ENCODE measurements at places on chromosomes 11 and 22. TPM values are rescaled to one million over a fixed set of nuclear protein-coding genes. Genes with fewer than 3 reads are reported as not detected.

Gene PRRG4
- total RNA-seq, result 25.5 TPM

DNA sequence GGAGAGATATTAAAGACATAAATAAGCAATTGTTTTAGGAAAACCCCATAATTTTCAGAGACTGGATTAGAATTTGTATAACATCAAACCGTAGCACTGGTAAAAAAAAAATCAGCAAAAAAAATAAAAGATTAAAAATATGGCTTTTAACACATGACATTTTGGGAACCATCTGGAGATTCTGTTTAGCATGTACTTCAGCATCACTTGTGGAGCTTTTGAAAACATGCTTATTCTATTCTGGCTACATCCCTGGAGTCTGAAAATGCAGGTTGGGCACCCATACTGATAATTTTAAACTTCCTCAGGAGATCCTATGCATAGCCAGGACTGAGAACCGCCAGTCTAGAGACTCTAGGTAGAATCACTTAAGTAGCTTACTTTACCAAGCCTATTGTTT is 1190.9 kb downstream of the LRRC4C start:
- DNase-seq, result no peak
- no peak overlapping the region for H3K27ac ChIP-seq
- no peaks in the 10 kb centered on the region for H3K4me1 ChIP-seq
- H3K36me3 ChIP-seq, result no peaks in the 10 kb centered on the region

- H3K4me1 ChIP-seq, result no peaks in the 10 kb centered on the region
- DNase-seq, result no peak
- no peak overlapping the region for H3K4me3 ChIP-seq
- H3K27ac ChIP-seq, result no peak overlapping the region
- no peaks in the 10 kb centered on the region for H3K36me3 ChIP-seq
- H3K27me3 ChIP-seq, result no peaks in the 10 kb centered on the region
Observed at GRCh38 chr11:110088535-110089344, 4.5 kb upstream of the ZC3H12C start.

DNA sequence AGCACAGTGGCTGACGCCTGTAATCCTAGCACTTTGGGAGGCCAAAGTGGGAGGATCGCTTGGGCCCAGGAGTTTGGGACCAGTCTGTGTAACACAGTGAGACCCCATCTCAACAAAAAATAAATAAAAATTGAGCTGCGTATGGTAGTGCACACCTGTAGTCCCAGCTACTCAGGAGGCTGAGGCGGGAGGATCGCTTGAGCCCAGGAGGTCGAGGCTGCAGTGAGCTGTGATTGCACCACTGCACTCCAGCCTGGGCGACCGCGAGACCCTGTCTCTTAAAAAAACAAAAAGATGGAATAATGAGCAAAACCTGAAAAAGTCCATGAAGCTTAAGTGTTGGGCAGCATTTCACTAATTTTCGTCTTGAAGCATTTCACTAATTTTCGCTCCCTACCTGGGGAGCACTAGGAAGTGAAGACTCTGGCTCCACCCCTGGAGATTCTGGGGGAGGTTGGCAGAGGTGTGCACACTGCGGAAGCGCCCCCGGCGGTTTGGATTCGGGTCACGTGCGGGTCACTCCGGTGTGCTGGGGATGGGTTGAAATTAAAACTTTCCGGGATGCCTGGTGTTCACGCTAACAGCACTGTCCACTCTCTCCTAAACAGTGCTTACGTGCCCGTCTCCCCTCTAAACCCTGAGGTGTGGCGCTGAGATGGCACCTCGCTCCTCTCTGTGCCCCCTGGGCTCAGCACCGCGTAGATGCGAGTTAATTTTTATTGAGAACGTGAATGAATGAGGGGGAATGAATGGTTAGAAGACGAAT is 906 bp upstream of the NAA40 start:
- H3K27ac ChIP-seq, result peak overlapping the region; percentile 88
- peak overlapping the region; percentile 74 for H3K4me3 ChIP-seq
- no peak for DNase-seq
- no peaks in the 10 kb centered on the region for H3K4me1 ChIP-seq
- no peaks in the 10 kb centered on the region for H3K36me3 ChIP-seq
- no peaks in the 10 kb centered on the region for H3K27me3 ChIP-seq

Gene P2RY2
- total RNA-seq, result 5.2 TPM

Gene TBX10
- not detected for total RNA-seq

DNA sequence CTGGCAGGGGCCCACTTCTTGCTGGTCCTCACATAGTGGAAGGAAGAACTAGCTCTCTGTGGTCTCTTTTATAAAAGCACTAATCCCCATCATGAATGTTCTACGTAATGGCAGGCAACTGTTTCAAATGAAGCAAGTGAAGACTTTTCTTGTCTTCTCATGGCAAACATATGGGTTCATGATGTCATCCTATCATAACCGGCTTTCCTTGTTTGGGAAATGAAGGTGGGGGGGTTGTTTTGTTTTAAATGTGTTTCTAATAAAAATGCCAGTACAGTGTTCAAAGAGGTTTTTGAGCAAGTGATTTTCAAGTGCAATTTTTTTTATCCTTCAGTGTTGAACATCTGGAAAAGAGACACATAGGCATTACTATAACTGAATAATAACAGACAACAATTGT is 33.4 kb downstream of the REXO2 start:
- H3K36me3 ChIP-seq, result no peaks in the 10 kb centered on the region
- no peaks in the 10 kb centered on the region for H3K4me1 ChIP-seq
- no peak overlapping the region for H3K27ac ChIP-seq
- no peak overlapping the region for H3K4me3 ChIP-seq

DNA sequence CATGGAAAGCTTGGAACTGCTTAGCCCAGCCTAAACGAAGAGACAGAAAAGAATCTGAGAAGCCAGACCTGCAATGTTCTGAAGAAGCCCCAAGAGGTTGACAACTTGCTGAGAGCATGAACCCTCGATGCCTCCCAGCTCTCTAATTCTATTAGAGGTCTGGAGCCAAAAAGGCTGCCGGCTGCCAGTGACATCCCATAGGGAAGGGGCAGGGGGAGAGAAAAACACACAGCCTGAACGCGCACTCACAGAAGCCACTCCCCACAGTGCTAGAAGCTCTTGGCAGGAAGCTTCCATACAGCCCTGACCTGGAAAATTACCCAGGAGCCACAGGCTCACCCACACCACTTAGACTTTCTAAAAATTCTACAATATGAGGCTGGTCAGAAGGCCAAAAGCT is 18.3 kb downstream of the POLDIP3 start:
- no peak overlapping the region for H3K4me3 ChIP-seq
- H3K4me1 ChIP-seq, result no peaks in the 10 kb centered on the region
- no peak for DNase-seq
- peaks cover 6% of the 10 kb centered on the region for H3K36me3 ChIP-seq

GRCh38 chr22:35539910-35540594 is 579 bp upstream of the RASD2 start:
- peak overlapping the region; percentile 68 for H3K27ac ChIP-seq
- no peak for DNase-seq
- H3K27me3 ChIP-seq, result no peaks in the 10 kb centered on the region
- no peaks in the 10 kb centered on the region for H3K36me3 ChIP-seq
- H3K4me3 ChIP-seq, result peak overlapping the region; percentile 57
- peaks cover 4% of the 10 kb centered on the region for H3K4me1 ChIP-seq

Gene FXYD2
- total RNA-seq, result 0.66 TPM

DNA sequence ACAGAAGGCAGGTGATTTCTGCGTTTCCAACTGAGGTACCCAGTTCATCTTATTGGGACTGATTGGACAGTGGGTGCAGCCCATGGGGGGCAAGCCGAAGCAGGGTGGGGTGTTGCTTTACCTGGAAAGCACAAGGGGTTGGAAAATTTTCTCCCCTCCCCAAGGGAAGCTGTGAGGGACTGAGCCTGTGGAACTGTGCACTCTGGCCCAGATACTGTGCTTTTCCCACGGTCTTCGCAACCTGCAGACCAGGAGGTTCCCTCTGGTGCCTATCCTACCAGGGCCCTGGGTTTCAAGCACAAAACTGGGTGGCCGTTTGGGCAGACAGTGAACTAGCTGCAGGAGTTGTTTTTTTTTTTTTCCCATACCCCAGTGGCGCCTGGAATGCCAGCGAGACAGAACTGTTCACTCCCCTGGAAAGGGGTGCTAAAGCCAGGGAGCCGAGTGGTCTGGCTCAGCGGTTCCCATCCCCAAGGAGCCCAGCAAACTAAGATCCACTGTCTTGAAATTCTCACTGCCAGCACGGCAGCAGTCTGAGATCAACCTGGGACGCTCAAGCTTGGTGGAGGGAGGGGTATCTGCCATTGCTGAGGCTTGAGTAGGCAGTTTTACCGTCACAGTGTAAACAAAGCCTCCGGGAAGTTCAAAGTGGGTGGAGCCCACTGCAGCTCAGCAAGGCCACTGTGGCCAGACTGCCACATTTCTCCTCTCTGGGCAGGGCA is 97.2 kb downstream of the JRKL start:
- DNase-seq, result no peak
- H3K36me3 ChIP-seq, result no peaks in the 10 kb centered on the region
- peak overlapping the region; percentile 10 for H3K4me3 ChIP-seq
- H3K27ac ChIP-seq, result no peak overlapping the region
- H3K27me3 ChIP-seq, result no peaks in the 10 kb centered on the region

Gene GLYATL2
- 38.3 TPM for total RNA-seq

DNA sequence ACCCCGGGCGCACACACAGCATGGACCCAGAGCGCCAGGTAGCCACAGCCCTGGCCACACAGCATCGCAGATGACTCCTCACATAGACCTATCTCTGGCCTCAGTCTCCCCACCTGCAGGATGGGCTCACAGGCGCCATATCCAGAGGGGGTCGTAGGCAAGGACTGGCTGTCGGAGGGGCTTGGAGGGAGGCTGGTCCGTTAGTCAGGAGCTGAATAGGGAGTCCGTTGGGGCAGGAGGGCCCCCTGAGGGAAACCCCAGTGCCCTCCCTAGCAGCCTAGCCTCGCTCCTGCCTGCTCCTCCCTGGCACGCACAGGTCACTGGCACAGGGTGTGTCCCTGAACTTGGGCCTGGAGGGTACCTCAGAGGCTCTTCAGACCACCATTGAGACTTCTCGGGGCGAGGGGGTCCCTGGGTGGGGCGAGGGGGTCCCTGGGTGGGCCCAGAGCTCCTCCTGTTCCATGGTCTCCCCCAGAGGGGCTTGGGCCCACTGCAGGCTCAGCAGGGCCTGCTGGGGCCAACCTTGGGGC is 2.0 kb downstream of the PLXNB2 start:
- no peak for DNase-seq
- H3K4me3 ChIP-seq, result peak overlapping the region; percentile 91
- H3K27me3 ChIP-seq, result no peaks in the 10 kb centered on the region

GRCh38 chr11:16935518-16936302 is 78.5 kb downstream of the PLEKHA7 start:
- no peak overlapping the region for H3K4me3 ChIP-seq
- H3K27me3 ChIP-seq, result no peaks in the 10 kb centered on the region
- H3K4me1 ChIP-seq, result no peaks in the 10 kb centered on the region
- no peak for DNase-seq
- no peaks in the 10 kb centered on the region for H3K36me3 ChIP-seq

Gene OR2AT4
- not detected for total RNA-seq

- no peaks in the 10 kb centered on the region for H3K27me3 ChIP-seq
- DNase-seq, result no peak
- no peaks in the 10 kb centered on the region for H3K4me1 ChIP-seq
- peak overlapping the region; percentile 62 for H3K27ac ChIP-seq
Observed at GRCh38 chr11:110362971-110363509, 66.6 kb upstream of the RDX start.

DNA sequence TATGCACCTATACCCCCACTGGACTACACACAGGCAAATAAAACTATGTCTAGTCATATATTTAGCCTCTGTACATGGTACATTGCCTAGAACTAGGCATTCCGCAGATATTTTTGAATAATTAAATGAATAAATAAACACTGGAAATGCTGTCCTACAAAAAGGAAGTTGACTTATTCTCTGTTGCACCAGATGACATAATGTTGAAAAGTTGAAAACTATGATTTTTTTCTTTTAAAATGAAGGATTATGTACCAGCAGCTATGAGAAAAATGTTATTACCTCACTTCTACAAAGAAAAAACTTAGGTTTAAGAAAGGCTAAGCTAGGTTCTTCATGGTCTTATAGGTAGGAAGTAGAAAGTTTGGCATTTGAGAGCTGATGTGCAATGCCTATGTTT is 856.6 kb downstream of the METTL15 start:
- H3K27ac ChIP-seq, result no peak overlapping the region
- no peak for DNase-seq
- H3K4me3 ChIP-seq, result no peak overlapping the region
- H3K36me3 ChIP-seq, result no peaks in the 10 kb centered on the region
- no peaks in the 10 kb centered on the region for H3K4me1 ChIP-seq

Gene ZP1
- total RNA-seq, result not detected

GRCh38 chr11:2589538-2589934 is 110.3 kb downstream of the KCNQ1OT1 start:
- H3K4me3 ChIP-seq, result no peak overlapping the region
- no peak for DNase-seq
- no peaks in the 10 kb centered on the region for H3K36me3 ChIP-seq
- no peaks in the 10 kb centered on the region for H3K27me3 ChIP-seq
- H3K27ac ChIP-seq, result no peak overlapping the region
- H3K4me1 ChIP-seq, result no peaks in the 10 kb centered on the region

Gene RBM7
- 14.7 TPM for total RNA-seq

DNA sequence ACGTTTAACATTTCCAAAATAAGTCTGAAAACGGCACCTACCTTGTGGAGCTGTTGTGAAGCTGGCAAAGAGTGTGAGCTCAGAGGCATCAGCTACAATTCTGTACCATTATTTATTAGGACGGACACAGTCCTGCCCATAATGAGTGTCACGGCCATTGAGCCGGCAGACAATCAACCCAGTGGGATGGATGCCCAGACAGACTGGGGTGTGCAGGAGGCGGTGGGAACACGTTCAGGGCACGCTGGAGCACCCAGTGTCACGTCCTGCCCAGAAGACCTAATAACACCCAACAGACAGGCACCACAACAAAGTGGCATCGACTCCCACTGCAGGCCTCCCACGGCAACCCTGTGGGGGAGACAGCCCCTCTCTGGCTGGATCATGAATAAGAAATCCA is 34.5 kb downstream of the TPST2 start:
- no peak for DNase-seq
- H3K36me3 ChIP-seq, result no peaks in the 10 kb centered on the region
- H3K27me3 ChIP-seq, result no peaks in the 10 kb centered on the region
- H3K4me1 ChIP-seq, result no peaks in the 10 kb centered on the region

- peaks cover 22% of the 10 kb centered on the region for H3K4me1 ChIP-seq
- H3K36me3 ChIP-seq, result no peaks in the 10 kb centered on the region
- H3K4me3 ChIP-seq, result peak overlapping the region; percentile 54
Observed at GRCh38 chr22:39349506-39349966, 255 bp upstream of the SYNGR1 start.

- no peak overlapping the region for H3K27ac ChIP-seq
- no peak for DNase-seq
- no peak overlapping the region for H3K4me3 ChIP-seq
- no peaks in the 10 kb centered on the region for H3K4me1 ChIP-seq
- H3K36me3 ChIP-seq, result no peaks in the 10 kb centered on the region
Observed at GRCh38 chr11:61194169-61194671, 9.1 kb upstream of the PGA3 start.

GRCh38 chr11:116422956-116423600 is 349.7 kb downstream of the BUD13 start:
- no peak overlapping the region for H3K27ac ChIP-seq
- no peaks in the 10 kb centered on the region for H3K4me1 ChIP-seq
- no peaks in the 10 kb centered on the region for H3K36me3 ChIP-seq
- H3K27me3 ChIP-seq, result no peaks in the 10 kb centered on the region
- DNase-seq, result no peak

Gene GP1BB
- total RNA-seq, result 2.9 TPM

GRCh38 chr11:35792148-35792845 is 129.7 kb downstream of the TRIM44 start:
- no peaks in the 10 kb centered on the region for H3K27me3 ChIP-seq
- no peaks in the 10 kb centered on the region for H3K36me3 ChIP-seq
- H3K27ac ChIP-seq, result no peak overlapping the region
